ENCODE measurements at places on chromosomes 5 and 9.

GRCh38 chr9:136228107-136228875 is 17.3 kb downstream of the QSOX2 start:
- DNase-seq: no peak

DNA sequence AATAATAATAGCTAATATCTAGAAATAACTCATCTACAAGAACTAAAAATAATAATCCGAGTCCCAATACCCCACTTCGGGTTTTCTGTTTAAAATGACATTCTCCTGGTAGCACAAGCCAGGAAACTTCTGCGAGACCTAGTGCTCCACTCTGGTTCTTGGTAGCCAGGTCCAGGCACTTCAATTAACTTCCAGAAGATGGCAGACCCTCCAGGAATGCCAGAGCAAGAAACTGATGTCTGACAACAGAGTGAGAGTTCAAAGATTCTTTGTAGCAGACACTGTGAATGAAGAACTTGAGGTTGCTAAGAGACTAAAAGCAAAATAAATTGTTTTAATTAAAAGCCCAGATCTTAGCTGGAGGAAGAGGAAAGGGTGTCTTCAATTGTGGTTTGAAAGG is 1963.3 kb upstream of the CDH9 start:
- no peak for DNase-seq

GRCh38 chr5:95995962-95996489 is 34.4 kb upstream of the ELL2 start:
- DNase-seq: no peak

DNA sequence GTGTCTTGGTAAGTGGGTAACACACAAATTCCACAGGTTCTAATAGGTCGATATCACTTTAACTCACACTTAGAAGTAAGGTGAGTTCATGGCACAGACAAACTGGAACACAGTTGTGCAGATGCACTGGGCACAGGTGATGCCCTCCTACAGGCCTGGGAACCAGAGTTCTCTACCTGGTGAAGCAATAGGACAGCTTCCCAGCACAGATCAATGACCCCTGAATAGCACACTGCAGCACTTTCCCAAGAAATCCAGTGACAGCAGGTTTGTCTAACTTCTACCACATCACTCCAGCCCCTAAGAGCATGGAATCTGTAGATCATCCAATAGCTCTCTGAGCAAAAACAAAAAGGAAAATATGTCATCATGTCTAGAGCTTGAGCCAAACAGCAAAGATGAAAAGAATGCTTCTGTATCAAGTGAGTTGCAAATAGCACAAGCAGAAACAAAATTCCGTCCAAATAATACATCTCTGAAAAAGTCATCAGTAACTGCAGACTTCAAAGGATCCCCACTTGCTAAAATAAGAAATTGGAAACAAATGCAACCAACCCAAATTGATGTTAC is 33.5 kb downstream of the MOCS2 start:
- no peak for DNase-seq

DNA sequence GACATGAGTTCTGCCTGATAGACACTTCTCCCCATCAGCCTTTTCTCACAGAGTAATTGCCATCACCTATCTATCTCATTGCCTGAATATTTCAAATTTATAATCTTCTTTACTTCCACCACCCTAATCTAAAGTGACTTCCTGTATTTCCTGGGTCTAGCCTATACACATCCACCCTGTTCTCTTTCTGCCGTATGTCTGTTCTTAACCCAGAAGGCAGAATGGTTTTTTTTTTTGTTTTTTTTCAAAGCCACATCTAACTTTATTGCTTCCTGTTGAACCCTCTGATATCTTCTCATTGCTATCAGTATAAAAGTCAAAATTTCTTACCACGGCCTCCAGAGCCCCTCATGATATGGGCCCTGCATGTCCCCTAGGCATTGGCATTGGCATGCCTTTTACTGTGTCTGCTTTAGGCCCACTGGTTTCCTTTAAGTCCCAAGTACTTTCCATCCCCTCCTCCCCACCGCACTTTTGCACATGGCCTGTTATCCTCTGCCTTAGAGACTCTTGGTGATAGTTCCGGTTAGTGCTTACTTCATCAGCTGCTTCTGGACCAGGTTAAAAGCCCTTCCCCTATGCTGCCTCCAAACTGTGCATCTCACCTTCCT is 159.9 kb downstream of the MAN2A1 start:
- DNase-seq: peak; percentile 43
